ENCODE measurements at places on chromosomes 3 and 15.

DNA sequence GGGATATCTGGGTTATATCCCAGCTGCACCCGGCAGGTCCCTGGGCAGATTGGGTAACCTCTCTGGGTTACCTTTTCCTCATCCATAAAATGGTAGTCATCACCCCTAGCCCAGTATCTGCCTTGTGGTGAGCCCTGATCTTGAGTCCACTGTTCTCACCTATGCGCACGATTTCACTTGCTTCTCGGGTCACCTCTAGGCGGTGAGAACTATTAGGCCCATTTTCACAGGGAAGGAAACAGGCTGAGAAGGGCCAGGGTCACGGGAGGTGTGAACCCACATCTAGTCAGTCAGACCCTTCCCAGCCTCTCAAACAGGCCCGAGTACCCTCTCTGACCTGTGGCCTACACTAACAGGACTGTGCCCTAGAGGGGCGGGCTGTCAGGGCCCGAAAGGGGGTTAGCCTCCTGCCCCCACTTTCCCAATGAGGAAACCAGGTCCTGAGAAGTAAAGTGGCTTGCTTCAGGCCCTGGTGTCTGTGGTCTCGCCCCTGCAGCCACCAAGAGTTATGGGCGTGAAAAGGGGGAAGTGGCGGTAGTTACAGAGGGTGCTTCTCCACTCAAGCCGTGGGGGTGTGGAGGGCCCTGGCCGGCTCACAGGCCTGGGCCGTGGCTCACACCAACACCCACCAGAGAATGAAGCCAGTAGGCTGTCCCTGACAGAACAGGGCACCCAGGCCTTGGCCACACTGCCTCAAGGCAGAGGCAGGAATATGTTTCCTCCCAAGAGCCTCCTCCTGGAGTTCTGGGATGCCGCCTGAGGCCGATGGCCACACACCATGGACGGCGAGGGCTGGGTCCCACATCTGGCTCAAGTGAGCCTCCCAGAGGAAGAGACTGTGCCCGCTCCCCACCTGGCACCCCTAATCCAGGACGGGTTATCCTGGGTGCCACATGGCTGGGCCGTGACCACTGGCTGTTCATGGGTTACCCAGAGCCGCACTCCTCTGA, 19.5 kb downstream of the PSTPIP1 start:
- peak; percentile 70 for DNase-seq

DNA sequence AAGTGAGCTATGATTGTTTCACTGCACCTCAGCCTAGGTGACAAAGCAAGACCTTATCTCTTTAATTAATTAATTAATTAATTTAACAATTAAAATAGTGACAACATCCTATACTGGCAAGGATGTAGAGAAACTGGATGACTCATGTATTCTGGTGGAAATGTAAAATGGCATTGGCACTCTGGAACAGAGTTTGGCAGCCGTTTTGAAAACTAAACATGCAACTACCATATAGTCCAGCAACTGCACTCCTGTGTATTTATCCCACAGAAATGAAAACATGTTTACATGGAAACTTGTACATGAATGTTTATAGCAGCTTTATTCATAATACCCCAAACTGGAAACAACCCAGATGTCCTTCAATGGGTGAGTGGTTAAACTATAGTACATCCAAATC, 56.6 kb downstream of the ANP32A start:
- DNase-seq: no peak

GRCh38 chr3:155270063-155270462, 23.4 kb downstream of the STRIT1 start:
- DNase-seq: no peak

- DNase-seq: no peak
These were observed 27.7 kb downstream of the ACKR4 start for GRCh38 chr3:132624790-132625189.

- no peak for DNase-seq
These were observed 12.3 kb upstream of the PHLDB2 start for GRCh38 chr3:111846717-111847116.

DNA sequence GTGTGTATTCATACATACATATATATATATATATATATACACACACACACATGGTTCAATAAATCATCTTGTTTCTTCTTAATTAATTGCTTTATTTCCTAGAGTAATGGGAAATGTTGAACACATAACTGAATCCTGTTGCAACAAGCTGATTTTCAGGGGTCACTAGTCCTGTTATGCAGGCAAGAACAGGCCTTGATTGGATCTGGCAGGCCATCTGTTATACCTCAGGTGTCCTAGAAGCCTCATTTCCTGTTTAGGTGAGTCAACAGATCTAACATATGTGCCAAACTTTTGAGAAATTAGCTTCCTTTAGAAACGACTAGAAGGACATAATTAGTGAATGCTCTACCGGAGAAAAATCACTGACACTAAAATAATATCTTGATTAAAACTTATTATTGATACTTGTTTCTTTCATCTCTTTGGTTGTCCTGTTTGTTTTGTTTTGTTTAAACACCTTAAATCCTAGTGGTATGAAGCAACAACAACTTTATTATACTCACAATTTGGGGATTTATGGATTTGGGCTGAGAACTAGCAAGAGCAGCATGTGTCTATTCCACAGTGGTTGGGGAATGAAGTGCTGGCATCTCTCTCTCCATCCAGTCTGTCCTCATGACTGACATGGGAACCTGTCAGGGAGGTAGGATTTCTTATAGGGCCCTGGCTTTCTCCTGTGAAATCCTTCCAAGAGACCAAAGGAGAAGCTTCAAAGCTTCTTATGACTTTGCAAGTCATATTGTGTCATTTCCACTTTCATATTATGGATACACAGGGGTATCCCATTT, 552.6 kb downstream of the NSUN3 start:
- no peak for DNase-seq

- no peak for DNase-seq
These were observed 172.2 kb downstream of the GHSR start for GRCh38 chr3:172276103-172276502.

DNA sequence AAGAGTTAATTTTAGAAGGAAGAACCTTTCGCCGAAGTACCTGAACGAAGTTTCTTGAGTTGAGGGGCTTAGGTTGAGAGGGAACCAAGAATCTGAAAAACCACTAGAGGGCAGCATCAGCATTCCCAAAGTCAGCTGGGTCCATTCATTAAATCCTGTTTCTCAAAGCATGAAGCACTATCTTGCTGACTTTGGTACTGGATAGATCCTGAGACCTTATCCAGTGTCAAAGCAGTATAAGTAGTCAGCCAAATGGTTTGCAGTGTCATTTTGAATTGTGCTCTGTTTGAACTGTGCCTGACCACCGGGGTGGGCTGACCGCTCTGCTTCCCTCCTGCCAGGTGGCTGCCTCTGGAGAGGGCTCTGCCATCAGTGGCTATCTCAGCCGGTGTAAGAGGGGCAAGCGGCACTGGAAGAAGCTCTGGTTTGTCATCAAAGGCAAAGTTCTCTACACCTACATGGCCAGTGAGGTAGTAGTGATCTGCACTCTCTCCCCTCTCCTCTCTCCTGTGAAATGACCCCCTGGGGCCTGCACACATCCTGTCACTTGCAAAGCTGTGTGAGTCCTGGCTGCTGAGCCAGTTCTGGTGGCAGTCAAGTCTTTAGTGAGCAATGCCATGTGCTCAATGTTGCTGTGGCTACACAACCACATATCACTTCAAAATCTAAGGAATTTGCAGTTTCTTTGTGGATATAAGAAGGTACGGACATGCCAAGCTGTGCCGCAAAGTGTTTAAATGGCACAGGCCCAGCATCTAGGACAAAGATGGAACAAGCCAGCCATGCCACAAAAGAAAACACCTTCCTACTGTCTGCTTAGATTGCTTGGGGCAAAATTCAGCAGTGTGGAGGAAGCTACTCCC, 21.4 kb upstream of the NR2C2 start:
- DNase-seq: peak; percentile 58

DNA sequence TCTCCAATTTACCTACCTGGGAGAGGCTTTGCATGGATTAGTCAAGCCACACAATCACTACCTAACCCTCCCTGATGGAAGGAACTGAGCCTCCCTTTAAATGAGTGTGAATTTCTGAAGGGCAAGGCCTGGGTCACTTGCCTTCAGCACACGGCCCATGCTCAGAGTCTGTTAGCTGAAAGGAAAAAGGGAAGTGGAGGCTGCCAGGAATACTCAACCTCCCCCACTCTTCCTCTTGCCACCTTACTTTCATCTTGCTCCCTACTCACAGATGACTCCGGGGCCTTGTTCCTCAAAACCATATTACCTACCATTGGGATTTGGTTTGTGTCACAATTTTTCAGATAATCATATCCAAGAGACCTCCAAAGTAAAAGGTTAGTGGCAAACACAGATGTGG, 220.0 kb downstream of the ABHD5 start:
- DNase-seq: no peak

DNA sequence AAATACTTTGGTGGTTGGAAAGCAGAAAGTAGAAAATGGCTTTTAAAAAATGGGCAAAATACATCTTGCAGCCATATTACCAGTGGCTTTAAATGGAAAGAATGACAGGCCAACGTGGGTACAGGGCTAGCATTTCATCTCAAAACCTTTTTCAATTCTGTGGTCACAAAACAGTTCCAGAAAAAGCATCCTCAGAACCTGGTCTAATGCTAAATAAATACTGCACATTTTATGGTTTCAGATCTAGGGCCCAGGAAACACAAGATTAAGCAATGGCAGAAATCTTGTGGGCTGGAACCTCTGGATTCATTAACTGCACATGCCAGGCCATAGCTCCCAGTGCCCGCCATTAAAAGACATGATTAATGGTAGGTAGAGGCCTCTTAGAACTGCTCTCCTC, 470.2 kb upstream of the RASGRP1 start:
- no peak for DNase-seq

DNA sequence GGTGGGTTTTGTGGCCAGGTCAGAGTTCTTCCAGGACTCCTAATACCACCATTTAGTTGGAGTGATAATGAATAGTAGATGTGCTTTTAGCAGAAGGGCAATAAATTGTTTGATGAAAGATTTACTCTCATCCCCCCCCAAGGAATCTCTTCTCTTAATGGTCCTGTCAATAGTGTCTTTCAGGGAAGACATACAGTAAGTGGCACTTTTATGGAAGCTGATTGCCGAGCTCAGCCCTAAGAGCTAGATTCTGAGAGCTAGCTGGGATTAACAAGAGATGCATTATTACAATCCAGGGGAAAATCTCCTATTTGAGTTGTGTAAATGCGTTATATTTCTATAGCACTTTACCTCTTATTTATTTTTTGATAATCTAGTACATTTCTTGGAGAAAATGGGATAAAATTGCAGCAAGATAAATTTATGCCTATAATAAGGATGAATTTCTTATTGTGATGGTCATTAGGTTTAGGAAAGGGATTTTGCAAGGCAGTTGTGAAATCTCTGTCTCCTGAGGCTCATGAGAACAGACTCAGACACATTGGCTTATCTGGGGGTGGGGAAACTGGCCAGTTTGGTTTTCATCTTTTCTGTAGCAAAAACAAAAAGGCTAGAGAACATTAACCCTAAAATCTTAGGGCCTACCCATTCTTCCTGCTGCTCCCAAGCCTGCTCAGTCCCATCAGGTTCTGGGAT, 41.6 kb upstream of the CLSTN2 start:
- DNase-seq: no peak

DNA sequence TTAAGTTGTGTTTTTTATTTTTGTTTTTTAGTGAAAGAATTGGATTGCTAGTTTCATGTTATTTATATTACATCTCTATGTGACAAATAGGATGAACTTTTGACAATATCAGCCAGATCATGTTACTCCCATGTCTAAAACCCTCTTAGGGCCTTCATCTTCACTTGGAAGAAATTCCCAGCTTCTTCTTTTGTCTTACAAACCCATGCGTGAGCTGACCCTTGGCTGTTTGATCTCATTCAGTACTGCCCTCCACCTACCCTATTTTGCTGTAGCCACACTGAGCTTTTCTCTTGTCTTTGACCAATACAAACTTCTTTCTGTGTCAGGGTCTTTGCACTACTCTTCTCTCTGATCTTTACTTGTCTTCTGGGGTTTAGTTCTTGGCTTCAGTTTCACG, 37.0 kb downstream of the RBM6 start:
- DNase-seq: no peak

GRCh38 chr15:70578196-70578595, 185.2 kb downstream of the UACA start:
- DNase-seq: no peak

- no peak for DNase-seq
These were observed 17.2 kb upstream of the PRICKLE2 start for GRCh38 chr3:64242435-64242834.

DNA sequence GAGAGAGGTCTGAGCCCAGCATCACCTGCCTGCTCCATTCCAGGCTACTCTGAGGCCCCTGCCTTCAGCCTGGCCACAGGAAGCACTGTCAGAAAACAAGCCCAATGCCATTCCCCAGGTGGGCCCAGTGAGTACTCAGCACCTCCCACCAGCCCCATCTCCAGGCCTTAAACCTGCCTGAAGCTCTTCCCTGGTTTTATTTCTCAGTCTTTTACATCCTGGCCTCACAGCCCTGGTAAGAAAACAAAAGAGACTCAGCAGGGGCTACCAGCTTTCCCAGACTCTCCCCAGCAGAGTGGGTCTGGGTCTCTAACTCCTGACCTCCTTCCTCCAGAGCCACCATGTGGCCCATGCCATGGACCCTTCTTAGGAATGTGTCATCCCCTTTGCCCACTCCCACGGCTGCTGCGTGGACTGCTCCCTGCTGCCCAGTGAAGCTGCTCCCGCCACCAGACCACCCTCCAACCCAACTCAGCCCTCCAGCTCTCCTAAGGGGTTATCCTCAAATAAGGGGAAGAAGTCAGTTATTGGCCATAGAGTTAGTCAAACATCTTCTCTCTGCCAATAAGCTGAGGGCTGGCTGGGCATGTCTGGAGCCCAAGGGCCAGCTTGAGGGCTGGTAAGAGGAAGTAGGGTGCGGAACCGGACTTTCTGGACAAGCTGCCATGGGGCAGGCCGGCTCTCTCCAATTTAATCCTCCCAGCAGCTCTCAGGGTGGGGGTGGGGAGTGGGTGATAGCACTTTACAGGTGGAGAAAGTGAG, 116.7 kb upstream of the LINGO1 start:
- DNase-seq: no peak

DNA sequence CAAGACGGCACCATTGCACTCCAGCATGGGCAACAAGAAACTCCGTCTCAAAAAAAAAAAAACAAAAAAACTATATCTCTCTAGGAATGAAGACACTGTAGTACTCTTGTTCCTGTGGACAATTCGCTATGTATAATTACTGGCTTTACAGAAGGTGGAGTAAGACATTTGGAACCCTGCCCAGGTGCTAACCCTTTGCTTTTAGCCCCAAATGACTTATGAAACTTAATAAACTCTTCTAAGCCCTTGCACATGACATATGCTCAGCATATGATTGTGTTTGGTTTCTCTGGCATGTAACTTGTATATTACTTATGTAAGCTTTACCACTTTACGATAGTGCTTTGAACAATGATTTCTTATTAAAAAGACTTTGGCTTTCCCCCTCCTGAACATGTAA, 27.3 kb upstream of the PRTG start:
- DNase-seq: no peak

- no peak for DNase-seq
These were observed 95.6 kb downstream of the ULK4 start for GRCh38 chr3:41866298-41866697.

GRCh38 chr3:58824285-58824684, 157.7 kb upstream of the FAM3D start:
- peak; percentile 29 for DNase-seq

GRCh38 chr3:108130701-108131474, 40.1 kb upstream of the CD47 start:
- no peak for DNase-seq

GRCh38 chr3:158213461-158213860, 103.6 kb downstream of the RSRC1 start:
- no peak for DNase-seq

Data from GM13977 (cell line).